Karpas-422 (cell line): ENCODE measurements at places on chromosomes 2 and 18.

GRCh38 chr2:73736378-73736777 lies 767 bp downstream of the TPRKB start:
- H3K4me3 ChIP-seq, result peak overlapping the region; percentile 88
- DNase-seq, result no peak
- 0 out of 2 replicates have a peak overlapping the region, but pooled peaks have one; percentile 54 for H3K27ac ChIP-seq
- H3K36me3 ChIP-seq, result peaks cover 34% of the 10 kb centered on the region

GRCh38 chr2:233706720-233707119 lies 6.0 kb upstream of the UGT1A5 start:
- no peak overlapping the region for H3K4me3 ChIP-seq
- no peak for DNase-seq
- no peak overlapping the region for H3K27ac ChIP-seq
- H3K27me3 ChIP-seq, result no peaks in the 10 kb centered on the region
- no peaks in the 10 kb centered on the region for H3K36me3 ChIP-seq

GRCh38 chr2:216234106-216234505 lies 125.0 kb downstream of the XRCC5 start:
- no peaks in the 10 kb centered on the region; the same call in 1 of the 2 replicates for H3K36me3 ChIP-seq
- H3K4me3 ChIP-seq, result no peak overlapping the region
- H3K4me1 ChIP-seq, result no peaks in the 10 kb centered on the region
- no peak overlapping the region for H3K27ac ChIP-seq

DNA sequence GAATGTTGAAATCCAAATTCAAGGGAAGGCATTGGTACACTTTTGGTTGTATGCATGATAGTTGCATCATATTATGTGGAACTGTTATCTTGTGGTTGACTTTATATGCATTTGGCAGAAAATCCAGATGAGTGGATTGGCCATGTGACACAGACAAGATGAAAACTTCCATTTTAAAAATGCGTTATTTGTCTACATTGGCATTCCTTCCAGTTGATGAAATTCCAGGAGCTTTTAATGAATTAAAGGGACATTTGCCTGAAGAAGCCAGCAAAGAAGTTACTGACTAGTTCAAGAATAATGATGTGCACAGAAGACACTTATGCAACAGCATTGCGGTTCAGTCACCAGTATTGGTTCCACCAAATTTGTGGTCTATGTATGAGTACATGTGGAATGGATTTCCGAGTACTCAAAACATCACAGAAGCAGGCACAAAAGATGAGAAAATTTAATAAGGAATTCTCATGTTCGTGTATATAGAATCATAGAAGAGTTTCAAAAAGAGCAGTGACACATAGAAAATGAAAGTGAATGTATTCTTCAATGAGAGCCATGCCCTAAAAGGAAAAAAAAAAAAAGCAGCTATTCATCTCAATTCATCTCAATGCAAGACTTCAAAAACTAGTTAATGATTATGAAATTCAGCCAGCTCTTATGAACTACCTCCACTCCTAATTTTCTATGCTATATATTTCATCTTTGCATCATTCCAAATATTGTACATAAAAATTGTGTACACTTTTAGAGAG lies 232.1 kb downstream of the RBM43 start:
- H3K4me3 ChIP-seq, result no peak overlapping the region
- H3K36me3 ChIP-seq, result no peaks in the 10 kb centered on the region
- DNase-seq, result no peak
- no peaks in the 10 kb centered on the region for H3K27me3 ChIP-seq

DNA sequence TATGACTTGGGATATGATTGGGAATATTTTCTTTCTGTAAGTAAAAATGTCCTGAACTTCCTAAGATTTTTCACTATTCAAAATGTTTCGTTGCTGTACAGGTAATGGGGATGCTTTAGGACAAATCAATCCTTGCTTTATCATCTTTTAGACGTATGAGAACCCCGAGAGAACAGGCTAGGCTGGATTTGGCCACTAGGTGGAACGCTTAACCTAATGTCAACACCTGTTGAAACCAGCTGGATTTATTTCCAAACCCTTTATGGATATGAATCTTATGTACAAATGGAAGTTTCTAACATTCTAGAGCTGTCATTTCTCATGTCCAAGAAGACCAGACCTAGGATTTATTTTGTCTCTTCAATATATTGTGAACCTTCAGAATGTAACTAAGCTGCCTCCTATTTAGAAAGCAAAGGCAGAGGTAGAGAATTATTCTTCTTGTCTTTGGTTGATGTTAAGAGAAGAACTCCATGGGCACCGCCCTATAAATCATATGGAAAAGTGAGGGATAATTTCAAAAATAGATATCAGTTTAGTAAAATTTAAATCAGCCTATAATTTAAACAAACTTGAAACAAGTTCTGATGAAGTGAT lies 96.7 kb downstream of the PMAIP1 start:
- H3K36me3 ChIP-seq, result no peaks in the 10 kb centered on the region
- DNase-seq, result peak; percentile 66
- H3K27ac ChIP-seq, result no peak overlapping the region
- no peaks in the 10 kb centered on the region for H3K27me3 ChIP-seq
- H3K4me1 ChIP-seq, result no peaks in the 10 kb centered on the region
- no peak overlapping the region for H3K4me3 ChIP-seq

DNA sequence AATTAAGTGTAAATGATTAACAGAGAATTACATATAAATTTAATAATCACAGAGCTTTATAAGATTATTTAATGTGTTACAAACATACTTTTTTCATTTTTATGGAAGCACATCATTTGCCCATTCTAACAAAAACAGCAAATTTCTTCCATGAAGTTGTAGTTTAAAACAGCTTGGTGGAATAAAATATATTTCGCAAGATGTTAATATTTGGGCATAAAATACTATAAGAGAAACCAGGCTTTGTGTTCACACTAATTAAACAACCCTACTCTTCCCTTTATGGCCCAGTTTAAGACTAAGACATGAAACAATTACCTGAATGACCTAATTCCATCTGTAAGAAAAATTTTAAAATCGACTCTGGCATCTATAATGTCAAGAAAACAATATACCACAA lies 69.4 kb downstream of the LNPK start:
- H3K36me3 ChIP-seq, result peaks cover 43% of the 10 kb centered on the region; the same call in 1 of the 2 replicates
- no peak for DNase-seq
- no peaks in the 10 kb centered on the region for H3K4me1 ChIP-seq
- H3K27ac ChIP-seq, result no peak overlapping the region

GRCh38 chr2:217954971-217955740 lies 47.6 kb downstream of the TNS1 start:
- no peak overlapping the region for H3K27ac ChIP-seq
- H3K4me3 ChIP-seq, result no peak overlapping the region
- no peaks in the 10 kb centered on the region for H3K36me3 ChIP-seq

DNA sequence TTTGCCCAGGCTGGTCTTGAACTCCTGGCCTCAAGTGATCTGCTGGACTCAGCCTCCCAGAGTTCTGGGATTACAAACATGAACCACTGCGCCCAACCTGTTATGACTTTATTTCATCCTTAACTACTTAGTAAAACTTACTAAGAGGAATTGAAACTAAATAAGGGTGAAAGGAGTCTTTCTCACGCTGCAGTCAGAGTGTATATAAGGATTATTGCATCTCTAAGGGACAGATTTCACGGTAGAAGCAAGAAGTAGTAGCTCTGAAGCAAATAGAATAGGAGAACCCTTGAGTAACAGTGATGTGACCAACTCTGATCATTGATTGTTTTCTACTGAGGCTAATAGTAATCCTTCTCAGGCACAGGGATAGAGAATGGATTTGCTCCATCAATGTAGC lies 960.1 kb downstream of the CPS1 start:
- H3K4me3 ChIP-seq, result no peak overlapping the region
- no peak overlapping the region for H3K27ac ChIP-seq
- DNase-seq, result no peak
- no peaks in the 10 kb centered on the region for H3K27me3 ChIP-seq

- H3K36me3 ChIP-seq, result no peaks in the 10 kb centered on the region
- no peak for DNase-seq
- no peak overlapping the region for H3K4me3 ChIP-seq
- no peaks in the 10 kb centered on the region for H3K27me3 ChIP-seq
- H3K4me1 ChIP-seq, result no peaks in the 10 kb centered on the region
These were observed 103.5 kb downstream of the UPP2 start for GRCh38 chr2:158205215-158205614.

- no peak for DNase-seq
- H3K27ac ChIP-seq, result no peak overlapping the region
- no peaks in the 10 kb centered on the region for H3K27me3 ChIP-seq
- H3K4me3 ChIP-seq, result no peak overlapping the region
These were observed 146.6 kb downstream of the MAP4K4 start for GRCh38 chr2:101844055-101844635.

DNA sequence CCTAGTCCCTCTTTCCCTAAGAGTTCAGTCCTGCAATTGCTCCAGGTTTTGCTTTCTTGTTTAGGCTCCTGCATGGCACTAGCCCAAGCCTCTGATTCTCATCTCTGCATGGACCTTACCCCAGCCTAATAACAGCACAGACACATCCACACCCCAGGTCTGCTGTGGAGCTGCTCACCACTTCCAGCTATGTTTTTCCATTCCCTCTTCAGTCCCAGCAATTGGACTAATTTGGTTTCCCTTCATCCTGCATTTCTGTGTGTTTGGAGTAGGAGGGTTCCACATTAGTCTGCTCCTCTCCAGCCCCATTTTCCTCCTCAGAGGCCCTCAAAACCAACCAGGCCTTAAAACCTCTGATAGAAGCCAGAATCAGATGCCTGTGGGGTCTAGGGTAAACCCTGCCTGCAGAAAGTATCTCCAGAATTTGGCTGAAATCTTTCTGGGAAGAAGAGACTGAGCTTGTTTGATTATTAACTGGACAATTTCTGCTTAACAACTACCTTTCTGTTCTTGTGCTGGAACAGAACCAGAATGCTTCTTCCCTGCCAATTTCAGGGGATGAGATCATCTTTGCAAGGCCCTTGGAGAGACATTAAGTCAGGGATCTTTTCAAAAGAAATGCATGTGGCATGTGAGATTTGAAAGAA lies 95.9 kb downstream of the GFPT1 start:
- H3K27me3 ChIP-seq, result no peaks in the 10 kb centered on the region
- no peaks in the 10 kb centered on the region for H3K4me1 ChIP-seq
- H3K27ac ChIP-seq, result no peak overlapping the region
- H3K36me3 ChIP-seq, result no peaks in the 10 kb centered on the region

- H3K36me3 ChIP-seq, result no peaks in the 10 kb centered on the region
- no peak overlapping the region for H3K4me3 ChIP-seq
- H3K27ac ChIP-seq, result no peak overlapping the region
- 0 out of 2 replicates have a peak, but pooled peaks cover 3% of the 10 kb centered on the region for H3K27me3 ChIP-seq
- H3K4me1 ChIP-seq, result no peaks in the 10 kb centered on the region
These were observed 70.3 kb upstream of the SNTG2 start for GRCh38 chr2:880201-880970.

DNA sequence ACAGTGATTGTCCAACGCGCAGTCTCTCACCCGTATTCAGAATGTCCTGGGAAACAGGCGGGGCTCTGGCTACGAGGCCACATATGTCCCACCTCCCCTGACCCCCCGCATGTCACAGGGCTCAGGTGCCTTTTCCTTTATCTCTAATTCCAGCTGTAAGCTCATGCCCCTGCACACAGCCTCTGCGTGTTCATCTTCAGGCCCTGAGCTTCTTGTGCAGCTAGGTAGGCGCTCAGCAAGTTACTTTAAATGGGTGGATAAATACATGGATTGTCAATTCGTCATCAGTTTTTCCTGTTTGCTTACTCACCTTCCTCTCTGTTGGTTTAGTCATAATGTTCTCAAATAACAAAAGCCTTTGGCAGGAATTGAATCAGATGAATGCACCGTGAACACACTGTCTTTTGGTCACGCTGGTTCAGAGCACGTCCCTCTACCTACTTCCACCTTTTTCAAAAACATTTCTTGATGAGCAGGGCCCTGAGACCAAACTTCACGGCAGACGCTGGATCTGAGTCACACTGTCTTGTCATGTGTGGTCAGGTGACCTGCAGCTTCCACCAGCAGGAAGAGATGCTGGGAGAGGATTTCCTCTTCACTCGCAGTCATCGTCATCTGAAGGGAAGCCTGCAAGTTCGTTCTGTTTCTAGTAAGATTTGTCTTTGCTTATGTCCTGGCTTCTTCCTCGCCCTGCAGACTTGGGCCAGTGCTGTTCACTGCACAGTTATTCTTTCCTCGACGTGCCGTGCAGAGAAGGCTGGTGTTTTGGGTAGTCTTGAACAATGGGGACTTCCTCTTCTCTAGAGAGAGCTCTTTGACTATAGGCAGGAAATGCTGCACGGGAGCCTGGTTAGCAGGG lies 138.1 kb downstream of the PTGR3 start:
- peaks cover 12% of the 10 kb centered on the region for H3K4me1 ChIP-seq
- H3K27ac ChIP-seq, result no peak overlapping the region
- H3K4me3 ChIP-seq, result peak overlapping the region; percentile 38; the same call in 1 of the 2 replicates
- peak; percentile 74 for DNase-seq
- H3K36me3 ChIP-seq, result no peaks in the 10 kb centered on the region

- no peaks in the 10 kb centered on the region for H3K4me1 ChIP-seq
- no peaks in the 10 kb centered on the region for H3K27me3 ChIP-seq
- peak; percentile 7 for DNase-seq
- H3K36me3 ChIP-seq, result no peaks in the 10 kb centered on the region
These were observed 51.7 kb upstream of the MYL1 start for GRCh38 chr2:210366675-210367080.

DNA sequence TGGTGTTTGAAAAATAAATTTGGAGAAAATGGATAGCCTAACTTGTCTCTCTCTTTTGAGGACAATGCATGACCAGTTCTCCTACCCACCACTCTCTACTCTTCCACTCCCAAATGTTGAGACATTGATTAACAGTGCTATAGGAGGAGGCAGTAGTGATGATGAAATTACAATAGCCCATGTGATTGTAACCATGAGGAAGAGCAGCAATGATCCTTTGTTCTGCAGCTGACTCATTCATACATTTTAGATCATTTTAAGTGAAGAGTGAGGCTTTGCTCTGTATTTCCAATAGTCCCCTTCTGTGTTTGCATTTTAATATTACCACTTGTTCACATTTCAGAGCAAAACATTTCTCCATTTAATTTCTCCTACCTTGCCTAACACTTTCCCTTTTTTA lies 592.3 kb downstream of the THSD7B start:
- H3K27ac ChIP-seq, result no peak overlapping the region
- no peak overlapping the region for H3K4me3 ChIP-seq
- H3K27me3 ChIP-seq, result no peaks in the 10 kb centered on the region
- no peak for DNase-seq

GRCh38 chr2:239765076-239765845 lies 259.9 kb downstream of the NDUFA10 start:
- no peaks in the 10 kb centered on the region for H3K4me1 ChIP-seq
- H3K27ac ChIP-seq, result no peak overlapping the region
- no peak for DNase-seq
- no peaks in the 10 kb centered on the region for H3K36me3 ChIP-seq
- no peaks in the 10 kb centered on the region for H3K27me3 ChIP-seq

DNA sequence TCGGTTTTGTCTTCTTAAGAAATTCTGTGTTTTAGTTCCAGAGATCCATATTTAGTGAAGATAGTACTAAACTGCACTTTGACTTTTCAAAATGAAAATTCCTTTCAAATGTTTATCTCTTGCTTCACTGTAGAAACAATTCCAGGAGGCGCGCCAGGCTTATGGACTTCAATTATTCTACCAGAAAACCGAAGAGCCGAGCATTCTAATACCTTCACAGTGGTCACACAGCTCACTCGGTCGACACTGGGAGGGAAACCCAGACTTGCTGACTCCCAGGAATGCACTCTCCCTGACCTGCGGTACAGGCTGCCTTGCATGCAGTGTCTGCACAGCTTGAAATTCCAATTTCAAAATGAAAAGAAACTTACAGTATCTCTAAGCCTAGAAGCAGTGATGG lies 119.9 kb upstream of the PIEZO2 start:
- H3K4me1 ChIP-seq, result no peaks in the 10 kb centered on the region
- H3K27ac ChIP-seq, result no peak overlapping the region
- no peak overlapping the region for H3K4me3 ChIP-seq

GRCh38 chr18:35469725-35470124 lies 28.0 kb downstream of the INO80C start:
- peaks cover 13% of the 10 kb centered on the region for H3K36me3 ChIP-seq
- peak overlapping the region; percentile 99 for H3K27ac ChIP-seq
- no peak for DNase-seq
- H3K27me3 ChIP-seq, result no peaks in the 10 kb centered on the region
- H3K4me3 ChIP-seq, result no peak overlapping the region
